ENCODE measurements at places on chromosomes 1 and 21.

DNA sequence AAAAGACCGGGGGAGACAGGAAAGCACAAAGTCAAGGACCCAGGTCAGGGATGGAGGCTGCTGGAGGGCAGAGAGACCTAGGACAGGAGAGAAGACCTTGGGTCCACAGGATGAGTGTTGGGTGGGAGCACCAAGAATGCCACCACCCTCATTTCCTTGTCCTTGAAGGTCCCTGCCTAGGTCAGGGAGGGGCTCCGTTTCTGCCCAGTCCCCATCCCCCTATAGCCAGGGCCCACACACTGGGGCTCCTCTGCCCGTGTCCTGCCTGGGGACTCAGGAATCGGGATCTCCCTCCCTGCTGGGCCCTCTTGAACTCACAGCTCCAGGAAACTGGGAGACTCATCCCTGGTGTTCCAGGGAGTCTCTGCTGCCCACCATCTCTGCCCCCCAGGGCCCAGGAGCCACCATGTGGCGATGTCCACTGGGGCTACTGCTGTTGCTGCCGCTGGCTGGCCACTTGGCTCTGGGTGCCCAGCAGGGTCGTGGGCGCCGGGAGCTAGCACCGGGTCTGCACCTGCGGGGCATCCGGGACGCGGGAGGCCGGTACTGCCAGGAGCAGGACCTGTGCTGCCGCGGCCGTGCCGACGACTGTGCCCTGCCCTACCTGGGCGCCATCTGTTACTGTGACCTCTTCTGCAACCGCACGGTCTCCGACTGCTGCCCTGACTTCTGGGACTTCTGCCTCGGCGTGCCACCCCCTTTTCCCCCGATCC is 584 bp downstream of the TINAGL1 start:
- no peak for DNase-seq

- no peak for DNase-seq
These were observed 8.3 kb upstream of the GPR61 start for GRCh38 chr1:109531380-109531779.

- DNase-seq, result no peak
These were observed 57.1 kb upstream of the PPP2R5A start for GRCh38 chr1:212228076-212228475.

DNA sequence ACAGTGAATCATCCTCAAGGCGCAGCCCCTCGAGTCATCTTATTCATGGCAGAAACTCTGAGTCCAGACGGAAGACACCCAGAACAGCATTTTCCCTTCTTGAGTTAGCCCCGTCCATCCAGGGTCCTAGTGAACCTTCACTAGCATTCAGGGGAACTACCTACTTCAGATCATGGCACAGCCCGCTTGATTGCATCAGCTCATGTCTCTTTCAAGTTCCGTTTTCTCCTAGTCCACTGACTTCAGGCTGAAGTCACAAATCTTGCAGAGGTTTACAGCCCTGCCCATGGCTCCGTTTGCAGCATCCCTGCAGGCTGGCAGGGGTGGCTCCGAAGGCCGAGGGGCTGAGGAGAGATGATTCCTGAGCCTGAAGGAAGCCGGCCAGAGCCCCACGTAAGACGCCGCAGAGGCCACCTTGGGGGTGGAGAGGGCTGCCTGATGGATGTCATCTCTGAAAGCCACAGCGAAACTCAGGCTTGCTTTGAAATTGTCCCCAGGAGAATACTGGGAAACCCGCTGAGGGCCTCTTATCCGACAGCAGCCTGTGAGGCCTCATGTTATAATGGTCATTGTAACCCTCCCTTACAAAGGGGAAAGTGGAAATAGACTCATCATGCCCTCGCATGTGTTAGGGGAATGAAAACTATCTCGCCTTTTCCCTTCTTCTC is 310.2 kb upstream of the AJAP1 start:
- DNase-seq, result no peak

DNA sequence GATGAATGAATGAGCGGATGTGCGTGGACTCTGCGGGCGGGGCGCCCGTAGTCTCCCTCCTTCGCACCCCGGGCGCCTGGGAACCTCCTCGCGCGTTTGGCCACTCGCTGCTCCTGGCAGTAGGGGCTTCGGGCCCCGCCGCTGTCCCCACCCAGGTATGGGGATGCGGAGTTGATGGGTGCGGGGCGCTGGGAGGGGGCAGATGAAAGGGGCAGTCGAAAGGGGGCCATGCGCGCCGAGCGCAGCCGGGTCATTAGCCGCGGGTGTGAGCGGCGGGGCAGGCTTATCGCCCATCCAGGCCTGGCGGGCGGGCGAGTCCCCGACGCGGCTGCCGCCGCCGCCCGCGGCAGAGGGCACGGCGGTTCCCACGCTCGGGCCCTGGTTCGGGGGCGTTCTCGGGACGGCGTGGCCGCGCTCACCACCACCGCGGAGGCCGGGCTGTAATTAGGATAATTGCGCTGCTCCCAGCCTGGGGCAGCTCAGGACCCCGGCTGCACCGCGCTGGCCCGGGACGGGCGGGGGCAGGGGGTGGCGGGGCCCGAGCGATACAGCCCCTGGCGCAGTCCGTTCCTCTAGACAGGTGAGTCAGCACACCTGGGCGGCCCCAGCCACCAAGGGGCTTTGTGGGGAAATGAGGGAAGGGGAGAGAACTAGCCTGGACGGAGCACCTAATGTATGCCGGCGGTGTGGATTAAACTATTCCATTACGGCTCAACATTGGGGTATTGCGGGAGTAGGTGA is 22.1 kb upstream of the CITED4 start:
- DNase-seq, result no peak

All from CD14-positive monocyte (primary cell).